Natural killer cell (primary cell): ENCODE measurements at places on chromosomes 4 and X. TPM values are rescaled to one million over a fixed set of nuclear protein-coding genes. Genes with fewer than 3 reads are reported as not detected.

AIMP1 gene
- 40.3 TPM for total RNA-seq

GLA gene
- 71.9 TPM for total RNA-seq

GSX2 gene
- not detected for total RNA-seq

WNK3 gene
- total RNA-seq: not detected

SRPX gene
- total RNA-seq: not detected

CRLF2 gene
- 1.3 TPM for total RNA-seq

GYG2 gene
- not detected for total RNA-seq

- H3K36me3 ChIP-seq: no peaks in the 10 kb centered on the region
- H3K27me3 ChIP-seq: no peaks in the 10 kb centered on the region
- no peak overlapping the region for H3K4me3 ChIP-seq
- no peak overlapping the region for H3K27ac ChIP-seq
These were observed 108.0 kb downstream of the CPZ start for GRCh38 chr4:8700531-8700930.

- H3K27me3 ChIP-seq: no peaks in the 10 kb centered on the region
- DNase-seq: no peak
- no peaks in the 10 kb centered on the region for H3K36me3 ChIP-seq
These were observed 1037.2 kb downstream of the PCDH18 start for GRCh38 chr4:136495076-136495475.

- H3K27me3 ChIP-seq: no peaks in the 10 kb centered on the region
- no peak overlapping the region for H3K4me3 ChIP-seq
- no peak overlapping the region for H3K27ac ChIP-seq
These were observed 2.5 kb downstream of the TENM3 start for GRCh38 chr4:182245541-182246215.

- no peak overlapping the region for H3K27ac ChIP-seq
- no peaks in the 10 kb centered on the region for H3K36me3 ChIP-seq
- no peak overlapping the region for H3K4me3 ChIP-seq
- H3K4me1 ChIP-seq: no peaks in the 10 kb centered on the region
- no peaks in the 10 kb centered on the region for H3K27me3 ChIP-seq
- DNase-seq: no peak
These were observed 259.1 kb downstream of the PDHA2 start for GRCh38 chr4:96099031-96099430.

DNA sequence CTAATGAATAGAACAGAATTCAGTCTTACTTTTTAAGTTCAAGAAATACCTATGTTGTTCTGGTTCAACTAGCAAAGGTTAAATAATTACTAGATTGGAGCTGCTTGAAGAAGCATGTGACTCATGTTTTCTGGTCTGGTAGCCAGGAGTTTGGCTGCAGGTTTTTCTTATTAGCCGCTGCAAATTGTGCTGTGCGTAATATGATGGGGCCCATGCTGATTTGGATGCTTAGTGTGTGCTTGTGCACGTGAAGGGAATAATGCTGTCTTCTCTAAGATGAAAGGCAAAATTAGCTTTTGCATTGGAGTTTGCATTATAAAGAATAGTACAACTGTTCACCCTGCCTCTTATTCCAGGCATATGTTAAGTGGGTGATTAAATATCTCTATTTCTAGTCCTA lies 219.6 kb downstream of the SNCA start:
- H3K36me3 ChIP-seq: no peaks in the 10 kb centered on the region
- no peaks in the 10 kb centered on the region for H3K27me3 ChIP-seq
- no peak overlapping the region for H3K4me3 ChIP-seq
- H3K4me1 ChIP-seq: no peaks in the 10 kb centered on the region
- no peak overlapping the region for H3K27ac ChIP-seq

DNA sequence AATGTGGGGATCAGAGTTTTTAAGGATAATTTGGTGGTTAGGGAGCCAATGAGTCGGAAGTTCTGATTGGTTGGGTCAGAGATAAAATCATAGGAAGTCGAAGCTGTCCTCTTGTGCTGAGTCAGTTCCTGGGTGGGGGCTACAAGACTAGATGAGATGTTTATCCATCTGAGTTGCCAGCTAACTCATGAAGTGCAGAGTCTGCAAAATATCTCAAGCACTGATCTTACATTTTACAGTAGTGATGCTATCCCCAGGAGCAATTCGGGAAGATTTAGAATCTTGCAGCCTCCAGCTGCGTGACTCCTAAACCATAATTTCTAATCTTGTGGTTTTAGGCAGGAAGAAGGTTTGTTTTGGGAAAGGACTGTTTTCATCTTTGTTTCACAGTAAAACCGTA lies 565.8 kb upstream of the SPANXN1 start:
- no peak for DNase-seq
- H3K27me3 ChIP-seq: no peaks in the 10 kb centered on the region
- no peaks in the 10 kb centered on the region for H3K36me3 ChIP-seq
- H3K27ac ChIP-seq: no peak overlapping the region
- no peaks in the 10 kb centered on the region for H3K4me1 ChIP-seq

GRCh38 chrX:45851434-45851991 lies 650.8 kb upstream of the DIPK2B start:
- no peaks in the 10 kb centered on the region for H3K36me3 ChIP-seq
- H3K27me3 ChIP-seq: peaks cover 2% of the 10 kb centered on the region
- peak overlapping the region; percentile 36 for H3K4me3 ChIP-seq
- DNase-seq: no peak

GRCh38 chr4:147006229-147006628 lies 60.6 kb upstream of the TTC29 start:
- H3K27me3 ChIP-seq: no peaks in the 10 kb centered on the region
- no peak for DNase-seq
- H3K4me3 ChIP-seq: no peak overlapping the region
- no peaks in the 10 kb centered on the region for H3K36me3 ChIP-seq

DNA sequence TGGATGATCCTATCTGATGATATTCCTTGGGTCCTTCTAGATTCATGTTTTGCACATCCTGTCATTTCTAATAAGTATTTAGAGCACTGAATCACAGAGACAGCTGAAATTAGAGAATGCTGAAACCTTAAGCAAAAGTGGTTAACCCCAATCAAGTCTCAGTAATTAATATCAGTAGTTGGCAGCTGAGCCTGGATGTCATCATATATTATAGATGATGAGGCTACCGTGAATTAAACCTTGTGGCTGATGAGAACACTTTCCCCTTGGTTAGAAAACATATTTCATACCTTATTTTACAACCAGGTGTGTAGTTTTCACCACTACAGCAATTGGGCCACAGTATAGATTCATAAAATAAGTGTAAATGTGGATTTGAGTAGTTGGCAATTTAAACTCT lies 499.0 kb downstream of the PDGFC start:
- H3K36me3 ChIP-seq: no peaks in the 10 kb centered on the region
- no peak overlapping the region for H3K27ac ChIP-seq
- H3K4me3 ChIP-seq: no peak overlapping the region
- no peaks in the 10 kb centered on the region for H3K4me1 ChIP-seq
- no peaks in the 10 kb centered on the region for H3K27me3 ChIP-seq
- DNase-seq: no peak

DNA sequence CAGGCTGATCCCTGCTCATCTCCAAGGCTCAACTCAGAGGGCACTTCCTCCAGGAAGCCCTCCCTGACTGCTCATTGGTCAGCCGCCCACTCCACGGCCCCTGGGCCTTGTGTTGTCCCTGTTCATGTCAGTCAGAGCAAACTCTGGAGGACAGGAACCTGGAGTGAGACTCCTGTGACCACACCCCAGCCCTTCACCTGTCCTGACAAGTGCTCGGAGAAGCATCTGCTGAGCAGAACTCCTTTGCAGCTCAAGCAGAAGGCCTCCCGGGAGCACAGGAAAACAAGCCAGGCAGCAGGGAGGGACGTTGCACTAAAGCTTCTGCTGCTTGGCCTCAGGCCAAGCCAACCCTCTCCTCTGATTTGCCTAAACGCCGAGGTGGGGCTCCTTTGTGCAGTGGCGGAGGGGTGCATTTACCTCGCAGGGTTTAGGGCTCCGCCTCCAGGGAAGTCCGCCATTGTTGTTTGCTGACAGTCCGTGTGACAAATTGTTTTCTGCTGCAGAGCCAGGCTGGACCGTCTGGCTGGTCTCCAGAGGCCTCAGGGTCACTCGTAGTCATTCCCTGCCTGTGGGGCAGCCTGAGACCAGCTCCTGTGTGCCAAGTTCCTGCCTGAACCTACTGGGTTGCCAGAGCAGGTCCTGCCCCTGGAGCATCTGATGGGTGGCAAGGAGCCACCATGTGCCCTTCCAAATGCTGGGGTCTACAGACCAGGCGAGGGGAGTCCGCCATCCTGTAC lies 61.8 kb downstream of the C4orf50 start:
- H3K4me1 ChIP-seq: no peaks in the 10 kb centered on the region
- H3K4me3 ChIP-seq: no peak overlapping the region
- no peaks in the 10 kb centered on the region for H3K36me3 ChIP-seq
- no peaks in the 10 kb centered on the region for H3K27me3 ChIP-seq
- no peak for DNase-seq
- H3K27ac ChIP-seq: no peak overlapping the region

DNA sequence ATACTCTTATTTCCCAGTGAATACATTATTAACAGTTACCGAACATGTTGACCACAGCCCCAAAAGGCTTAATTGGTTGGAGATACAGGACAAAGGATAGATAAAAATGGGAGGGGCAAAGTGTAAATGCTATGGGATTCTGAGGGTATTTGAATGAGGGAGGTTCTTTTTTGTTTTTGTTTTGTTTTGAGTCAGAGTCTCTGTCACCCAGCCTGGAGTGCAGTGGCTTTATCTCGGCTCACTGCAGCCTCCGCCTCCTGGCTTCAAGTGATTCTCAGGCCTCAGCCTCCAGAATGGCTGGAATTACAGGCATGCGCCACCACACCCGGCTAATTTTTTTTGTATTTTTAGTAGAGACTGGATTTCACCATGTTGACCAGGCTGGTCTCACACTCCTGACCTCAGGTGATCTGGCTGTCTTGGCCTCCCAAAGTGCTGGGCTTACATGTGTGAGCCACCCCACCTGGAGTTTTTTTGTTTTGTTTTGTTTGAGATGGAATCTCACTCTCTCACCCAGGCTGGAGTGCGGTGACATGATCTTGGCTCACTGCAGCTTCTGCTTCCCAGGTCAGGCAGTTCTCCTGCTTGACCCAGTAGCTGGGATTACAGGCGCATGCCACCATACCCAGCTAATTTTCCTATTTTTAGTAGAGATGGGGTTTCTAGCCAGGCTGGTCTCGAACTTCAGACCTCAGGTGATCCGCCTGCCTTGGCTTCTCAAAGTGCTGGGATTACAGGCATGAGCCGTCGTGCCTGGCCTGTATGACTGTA lies 9.0 kb downstream of the UBE2K start:
- H3K27ac ChIP-seq: no peak overlapping the region
- no peaks in the 10 kb centered on the region for H3K27me3 ChIP-seq
- no peak for DNase-seq

GRCh38 chrX:45619290-45619689 lies 418.6 kb upstream of the DIPK2B start:
- no peaks in the 10 kb centered on the region for H3K4me1 ChIP-seq
- no peak for DNase-seq
- H3K36me3 ChIP-seq: no peaks in the 10 kb centered on the region
- H3K27me3 ChIP-seq: no peaks in the 10 kb centered on the region

DNA sequence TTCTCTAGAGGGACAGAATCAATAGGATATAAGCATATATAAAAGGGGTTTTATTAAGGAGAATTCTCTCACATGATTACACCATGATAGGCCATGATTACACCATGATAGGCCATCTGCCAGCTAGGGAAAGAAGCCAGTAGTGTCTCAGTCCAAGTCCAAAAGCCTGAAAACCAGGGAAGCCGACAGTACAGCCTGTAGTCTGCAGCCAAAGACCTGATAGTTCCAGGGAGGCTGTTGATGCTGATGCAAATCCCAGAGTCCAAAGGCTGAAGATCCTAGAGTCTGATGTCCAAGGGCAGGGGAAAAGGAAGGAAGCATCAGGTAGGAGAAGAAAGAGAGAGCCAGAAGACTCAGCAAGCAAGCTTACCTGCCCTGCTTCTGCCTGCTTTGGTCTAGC lies 411.3 kb upstream of the EMCN start:
- no peaks in the 10 kb centered on the region for H3K4me1 ChIP-seq
- DNase-seq: no peak
- no peaks in the 10 kb centered on the region for H3K27me3 ChIP-seq
- H3K27ac ChIP-seq: no peak overlapping the region
- H3K36me3 ChIP-seq: no peaks in the 10 kb centered on the region
- H3K4me3 ChIP-seq: no peak overlapping the region

GRCh38 chr4:11735651-11736050 lies 307.0 kb upstream of the HS3ST1 start:
- H3K27me3 ChIP-seq: no peaks in the 10 kb centered on the region
- no peak for DNase-seq
- H3K27ac ChIP-seq: no peak overlapping the region
- no peaks in the 10 kb centered on the region for H3K4me1 ChIP-seq
- no peak overlapping the region for H3K4me3 ChIP-seq

GRCh38 chr4:17618926-17619325 lies 4.5 kb downstream of the MED28 start:
- H3K27me3 ChIP-seq: no peaks in the 10 kb centered on the region
- DNase-seq: no peak
- peaks cover 44% of the 10 kb centered on the region for H3K36me3 ChIP-seq
- H3K4me3 ChIP-seq: no peak overlapping the region

- H3K4me1 ChIP-seq: no peaks in the 10 kb centered on the region
- H3K27ac ChIP-seq: no peak overlapping the region
- no peak overlapping the region for H3K4me3 ChIP-seq
- H3K36me3 ChIP-seq: no peaks in the 10 kb centered on the region
- no peaks in the 10 kb centered on the region for H3K27me3 ChIP-seq
- no peak for DNase-seq
These were observed 276.7 kb upstream of the KLF3 start for GRCh38 chr4:38387348-38387747.

DNA sequence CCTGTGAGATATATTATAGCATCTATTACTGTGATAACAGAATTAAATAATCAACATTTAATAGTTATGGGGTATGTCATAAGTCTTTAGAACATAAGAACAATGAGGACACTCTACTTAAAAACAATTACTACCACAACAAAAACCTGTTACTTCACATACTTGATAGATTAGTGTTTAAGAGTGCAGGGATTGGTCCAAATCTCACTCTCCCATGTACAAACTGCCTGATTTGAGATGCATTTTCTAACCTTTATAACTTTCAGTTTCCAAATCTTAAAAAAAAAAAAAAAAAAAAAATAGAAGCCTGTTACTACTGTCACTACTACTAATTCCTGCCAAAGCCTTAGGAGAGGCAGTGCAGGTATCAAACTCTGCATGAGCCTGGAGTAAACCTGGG lies 5.6 kb downstream of the PCDH18 start:
- H3K4me1 ChIP-seq: no peaks in the 10 kb centered on the region
- H3K4me3 ChIP-seq: no peak overlapping the region
- H3K36me3 ChIP-seq: no peaks in the 10 kb centered on the region
- no peak overlapping the region for H3K27ac ChIP-seq
- no peaks in the 10 kb centered on the region for H3K27me3 ChIP-seq
